Activated naive CD4-positive, alpha-beta T cell treated with anti-CD3 and anti-CD28 coated beads, Interleukin-2, amount 50 U/mL, for 16 hours (primary cell): ENCODE measurements at places on chromosomes 7 and 10.

GRCh38 chr10:51604579-51604978, 94.8 kb downstream of the CSTF2T start:
- DNase-seq, result no peak

DNA sequence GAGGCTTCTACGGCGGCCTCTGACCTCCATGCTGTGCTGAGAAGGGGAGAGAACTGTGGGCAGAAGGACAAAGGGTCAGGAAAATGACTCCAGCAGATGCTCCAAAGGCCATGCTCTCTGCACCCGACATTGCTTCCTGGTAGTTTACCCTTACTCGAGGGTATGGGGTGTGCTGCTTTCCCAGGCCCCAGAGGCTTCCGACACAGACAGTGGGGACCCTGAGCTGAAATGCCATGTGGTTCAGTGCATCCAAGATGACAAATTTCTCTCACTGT, 130.9 kb downstream of the PTPN20 start:
- no peak for DNase-seq

GRCh38 chr10:91711885-91712680, 79.2 kb upstream of the PPP1R3C start:
- DNase-seq, result no peak

- no peak for DNase-seq
These were observed 177.6 kb upstream of the LRRTM3 start for GRCh38 chr10:66748217-66748616.

DNA sequence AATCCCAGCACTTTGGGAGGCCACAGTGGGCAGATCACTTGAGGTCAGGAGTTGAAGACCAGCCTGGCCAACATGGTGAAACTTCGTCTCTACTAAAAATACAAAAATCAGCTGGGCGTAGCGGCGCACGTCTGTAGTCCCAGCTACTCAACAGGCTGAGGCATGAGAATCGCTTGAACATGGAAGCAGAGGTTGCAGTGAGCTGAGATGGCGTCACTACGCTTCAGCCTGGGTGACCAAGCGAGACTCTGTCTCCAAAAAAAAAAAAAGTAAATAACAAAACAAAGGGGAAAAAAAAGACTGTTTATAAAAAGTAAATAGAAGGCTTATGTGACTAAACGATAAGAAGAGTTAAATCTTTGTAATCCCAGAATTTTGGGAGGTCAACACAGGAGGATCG, 15.0 kb upstream of the DNMBP start:
- DNase-seq, result no peak

- DNase-seq, result peak; percentile 61
These were observed 12.8 kb downstream of the MEIG1 start for GRCh38 chr10:14971867-14972448.

GRCh38 chr10:76274933-76275332, 843.5 kb downstream of the LRMDA start:
- DNase-seq, result no peak

- no peak for DNase-seq
These were observed 29.4 kb upstream of the TNRC18 start for GRCh38 chr7:5452937-5453540.

GRCh38 chr7:51123322-51124019, 193.1 kb downstream of the COBL start:
- DNase-seq, result peak; percentile 76

DNA sequence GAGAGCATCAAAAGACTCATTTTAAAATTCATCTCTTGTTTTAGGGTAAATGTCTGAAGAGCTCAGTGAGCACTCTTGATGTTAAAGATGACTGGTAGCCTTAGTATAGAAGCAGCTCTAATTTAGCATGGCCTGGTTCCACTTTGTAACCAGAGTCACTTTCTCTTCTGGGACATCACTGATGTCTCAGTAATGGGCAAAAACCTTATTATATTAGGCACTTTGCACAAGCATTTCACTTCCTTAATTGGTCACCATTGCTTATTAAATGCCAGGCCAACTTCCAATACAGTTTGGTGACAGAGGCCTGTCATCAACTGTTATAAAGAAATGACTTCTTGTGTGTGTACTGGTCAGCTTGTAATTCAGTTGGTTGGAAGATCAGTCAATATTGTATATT, 53.0 kb downstream of the STEAP1B start:
- no peak for DNase-seq

DNA sequence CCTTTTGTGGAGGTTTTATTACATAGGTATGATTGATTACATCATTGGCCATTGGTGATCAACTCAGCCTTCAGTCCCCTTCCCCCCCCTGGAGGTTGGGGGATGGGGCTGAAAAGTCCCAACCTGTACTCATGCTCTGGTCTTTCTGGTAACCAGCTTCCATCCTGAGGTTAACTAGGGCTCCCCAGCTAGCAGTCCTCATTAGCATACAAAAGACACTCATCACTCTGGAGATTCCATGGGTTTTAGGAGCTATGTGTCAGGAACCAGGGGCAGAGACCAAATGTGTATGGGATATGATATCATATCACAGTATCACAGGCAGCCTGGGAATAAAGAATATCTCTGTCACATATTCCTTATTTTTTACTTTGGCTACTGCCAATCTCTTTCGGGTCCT, 13.6 kb downstream of the CCSER2 start:
- DNase-seq, result no peak

DNA sequence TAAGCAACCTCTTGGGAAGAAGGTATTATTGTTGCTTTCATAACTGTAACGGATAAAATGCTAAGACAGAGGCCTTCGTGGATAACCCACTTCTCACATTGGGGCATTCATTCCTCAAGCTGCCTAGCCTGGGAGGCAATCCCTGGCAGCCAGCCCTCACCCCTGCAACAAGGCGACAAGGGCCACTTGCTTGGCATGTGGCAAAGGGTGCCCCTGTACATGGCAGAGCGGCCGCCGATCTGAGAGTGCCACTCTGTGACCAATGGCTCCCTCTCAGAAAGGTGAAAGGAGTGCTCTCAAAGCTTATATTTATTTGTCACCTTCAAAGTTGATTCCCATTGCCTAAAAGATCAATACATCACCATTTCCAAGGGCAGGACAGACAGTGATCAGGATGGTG, 31.9 kb downstream of the EBF3 start:
- DNase-seq, result no peak

DNA sequence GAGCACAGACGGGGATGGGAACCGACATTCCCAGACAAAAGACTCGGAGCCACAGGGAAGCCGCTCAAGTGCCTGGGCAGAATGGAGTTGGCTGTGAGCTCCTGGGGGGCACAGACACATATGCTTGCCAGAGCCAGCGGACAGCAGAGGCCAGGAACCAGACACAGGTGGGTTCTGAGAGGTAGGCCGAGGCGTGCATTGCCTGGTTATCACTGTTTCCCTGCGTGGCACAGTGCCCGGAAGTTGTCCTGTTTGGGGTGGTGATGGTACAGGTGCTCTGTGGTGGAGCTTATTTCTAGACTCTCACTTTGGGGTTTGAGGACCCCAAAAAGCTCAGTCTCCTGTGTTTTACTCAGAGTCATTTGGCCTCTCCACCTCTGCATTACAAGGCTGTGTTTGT, 2.5 kb downstream of the PALD1 start:
- no peak for DNase-seq

- no peak for DNase-seq
These were observed 200.3 kb downstream of the TEX36 start for GRCh38 chr10:125482637-125483036.

GRCh38 chr7:20307119-20307518, 23.6 kb upstream of the ITGB8 start:
- DNase-seq, result no peak

DNA sequence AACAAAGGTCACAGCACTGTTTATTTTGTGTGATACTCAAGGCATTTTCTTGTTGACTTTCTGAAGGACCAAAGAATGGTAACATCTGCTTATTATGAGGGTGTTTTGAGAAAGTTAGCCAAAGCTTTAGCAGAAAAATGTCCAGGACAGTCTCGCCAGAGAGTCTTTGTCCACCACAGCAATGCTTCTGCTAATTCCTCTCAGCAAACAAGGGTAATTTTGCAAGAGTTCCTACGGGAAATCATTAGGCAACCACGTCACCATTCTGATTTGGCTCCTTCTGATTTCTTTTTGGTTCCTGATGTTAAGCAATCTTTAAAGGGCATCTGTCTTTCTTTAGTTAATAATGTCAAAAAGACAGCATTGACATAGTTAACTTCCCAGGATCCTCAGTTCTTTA, 639.3 kb upstream of the STEAP1 start:
- no peak for DNase-seq

GRCh38 chr10:6665847-6666246, 85.8 kb upstream of the PRKCQ start:
- DNase-seq, result peak; percentile 24

DNA sequence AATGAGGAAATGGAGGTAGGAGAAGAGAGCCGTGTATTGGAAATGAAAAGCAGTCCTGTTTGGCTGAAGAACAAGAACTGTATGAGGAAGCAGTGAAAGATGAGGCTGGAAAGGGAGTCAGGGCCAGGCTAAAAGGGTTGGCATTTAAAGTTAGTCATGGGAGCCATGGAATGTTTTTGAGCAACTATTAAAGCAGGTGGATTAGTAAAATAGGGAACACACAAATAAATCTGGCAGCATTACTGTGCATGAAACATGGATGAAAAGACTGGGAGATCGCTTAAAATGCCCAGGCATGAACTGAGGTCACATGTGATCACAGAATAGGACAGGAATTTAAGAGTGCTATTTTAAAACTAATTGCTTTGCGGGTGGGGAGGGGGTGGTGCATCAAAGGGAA, 1.4 kb upstream of the IFRD1 start:
- DNase-seq, result no peak

- peak; percentile 22 for DNase-seq
These were observed 47.1 kb downstream of the NT5C2 start for GRCh38 chr10:103145860-103146466.

GRCh38 chr7:110130669-110131068, 960.3 kb upstream of the LRRN3 start:
- no peak for DNase-seq
